Calu3 (cell line): ENCODE measurements at places on chromosomes 2 and 18. TPM values are rescaled to one million over a fixed set of nuclear protein-coding genes. Genes with fewer than 3 reads are reported as not detected.

- DNase-seq = no peak
Measured at GRCh38 chr2:76731157-76731556, 791.0 kb downstream of the LRRTM4 start.

DNA sequence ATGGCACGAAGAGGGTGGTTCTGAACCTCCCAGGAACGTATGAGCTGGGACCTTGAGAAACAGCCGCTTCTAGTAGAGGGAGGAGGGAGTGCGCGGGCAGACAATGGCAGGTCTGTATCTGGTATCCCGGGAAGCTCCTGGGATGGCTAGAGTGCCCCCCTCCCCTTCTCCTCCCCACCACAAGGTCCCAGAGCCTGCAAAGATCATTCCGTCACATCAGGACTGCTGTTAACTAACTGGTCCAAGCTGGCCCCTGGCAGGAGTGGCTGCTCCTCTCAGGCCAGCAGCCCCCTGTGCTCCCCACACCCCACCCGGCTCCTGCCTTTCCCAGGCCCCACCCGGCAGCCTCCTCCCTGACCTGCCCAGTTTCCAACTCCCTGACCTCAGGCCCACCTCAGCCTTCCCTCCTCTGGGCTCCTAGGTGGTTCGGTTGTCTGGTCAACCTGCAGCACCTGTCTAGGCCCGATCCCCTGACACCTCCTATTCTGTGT, 75.0 kb downstream of the TPO start:
- DNase-seq = no peak

COPS8 gene
- total RNA-seq = 49.9 and 54.5 TPM in 2 replicates

DNA sequence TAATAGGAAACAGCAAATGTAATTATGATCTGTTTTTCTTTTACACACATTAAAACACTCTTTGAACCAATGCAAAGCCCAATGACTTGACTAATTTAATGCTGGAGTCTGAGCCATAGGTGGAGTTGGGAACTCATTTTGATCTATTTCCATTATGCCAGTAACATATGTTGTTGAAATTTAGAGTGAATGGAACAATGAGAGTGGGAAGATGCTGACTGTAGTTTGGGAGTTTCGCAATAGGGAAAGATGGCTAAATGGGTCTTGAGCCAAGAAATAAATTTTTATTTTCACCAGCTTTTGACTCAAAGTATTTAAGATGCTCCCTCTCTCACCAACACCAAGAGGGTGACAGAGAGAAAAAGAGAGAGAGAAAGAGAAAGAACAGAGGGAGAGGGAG, 246.7 kb downstream of the DLGAP1 start:
- no peak for DNase-seq

- peak; percentile 78 for DNase-seq
Measured at GRCh38 chr2:234981197-234982095, 29.6 kb downstream of the SH3BP4 start.
